ENCODE measurements at places on chromosomes 13 and 19.

GRCh38 chr13:67090856-67091255 is 139.3 kb downstream of the PCDH9 start:
- DNase-seq: no peak

- no peak for DNase-seq
These were observed 60.8 kb upstream of the IPO5 start for GRCh38 chr13:97892717-97893116.

DNA sequence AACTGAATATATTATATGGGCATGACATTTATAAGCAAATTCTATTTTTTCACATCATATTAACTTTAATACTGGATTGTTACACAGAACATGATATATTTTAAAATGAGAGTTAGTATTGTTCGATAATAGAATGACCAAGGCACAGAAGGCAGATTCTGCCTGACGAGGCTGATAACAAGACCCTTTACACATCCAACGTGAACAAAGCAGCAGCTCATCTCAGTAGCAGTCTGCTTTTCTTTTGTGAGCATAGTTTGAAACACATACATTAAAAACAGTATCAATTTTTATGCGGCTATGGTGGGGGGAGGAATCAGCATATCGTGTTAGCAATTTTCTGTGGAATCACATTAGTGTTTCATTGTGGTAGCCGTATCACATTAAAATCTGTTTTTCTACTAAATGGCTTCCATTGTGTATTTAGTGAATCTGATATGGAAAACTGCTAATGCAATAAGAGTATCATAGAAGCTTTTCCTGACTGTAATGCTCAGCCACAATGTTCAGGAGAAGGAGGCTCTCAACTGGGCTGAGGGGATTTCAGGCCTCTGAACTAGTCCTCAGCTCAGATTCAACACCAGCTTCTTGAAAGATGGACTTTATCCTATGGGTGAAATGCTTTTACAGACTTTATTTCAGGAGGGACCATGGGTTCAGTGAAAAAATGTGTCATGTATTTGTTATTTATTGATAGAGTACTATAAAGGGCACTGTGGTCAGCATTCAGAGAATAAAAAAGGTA is 4.0 kb downstream of the SMAD9 start:
- no peak for DNase-seq

DNA sequence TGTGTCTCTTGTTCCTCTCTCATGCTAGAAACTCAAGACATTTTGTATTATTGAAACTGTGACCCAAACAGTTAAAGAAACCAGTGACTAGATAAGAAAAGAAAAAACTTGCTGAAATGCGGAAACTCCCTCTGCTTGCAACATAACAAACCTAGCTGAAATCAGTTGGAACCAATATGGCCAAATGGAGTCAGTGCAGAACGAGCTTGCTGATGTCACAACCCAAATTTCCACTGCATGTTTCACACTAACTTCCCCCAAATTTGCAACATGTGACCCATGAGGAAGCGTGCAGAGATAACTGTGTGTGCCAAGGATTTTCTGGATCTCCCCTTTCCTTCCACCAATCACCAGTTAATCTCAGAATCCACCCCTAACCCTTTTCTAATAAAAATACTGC is 208.0 kb downstream of the DLEU7 start:
- DNase-seq: peak; percentile 18

DNA sequence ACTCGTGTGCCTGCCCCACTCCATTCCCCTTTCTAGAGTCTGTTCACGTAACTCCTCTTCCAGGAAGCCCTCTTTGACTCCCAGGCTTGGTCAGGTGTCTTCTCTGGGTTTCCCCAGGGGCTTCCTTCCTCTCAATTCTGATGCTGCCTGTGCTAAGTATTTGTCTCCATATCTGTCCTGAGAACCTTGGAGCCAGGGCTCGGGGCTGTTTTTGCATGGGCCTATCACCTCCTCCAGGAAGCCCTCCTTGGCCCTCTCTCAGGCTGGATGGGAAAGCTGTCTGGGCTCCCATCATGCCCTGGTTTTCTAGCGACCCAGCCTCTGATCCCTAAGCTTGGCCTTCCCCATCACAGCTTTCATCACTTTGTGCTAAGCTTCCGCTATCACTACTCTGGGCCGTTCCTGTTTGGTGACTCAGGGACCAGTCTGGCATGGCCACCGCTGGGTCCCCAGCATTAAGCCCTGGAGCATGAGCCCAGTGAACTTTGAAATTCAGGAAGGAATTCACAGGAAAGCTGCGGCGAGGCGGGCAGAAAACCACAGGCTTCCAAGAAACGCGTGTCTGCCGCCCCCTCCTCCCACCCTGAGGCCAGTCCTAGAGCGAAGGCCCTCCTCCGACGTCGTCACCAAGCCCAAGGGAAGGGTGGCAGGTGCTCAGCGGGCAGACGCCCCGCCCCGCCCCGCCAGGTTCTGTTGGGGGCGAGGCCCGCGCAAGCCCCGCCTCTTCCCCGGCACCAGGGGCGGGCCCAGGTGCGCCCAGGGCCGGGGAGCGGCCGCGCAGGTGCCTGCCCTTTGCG is 486 bp upstream of the SPINT2 start:
- peak; percentile 96 for DNase-seq

DNA sequence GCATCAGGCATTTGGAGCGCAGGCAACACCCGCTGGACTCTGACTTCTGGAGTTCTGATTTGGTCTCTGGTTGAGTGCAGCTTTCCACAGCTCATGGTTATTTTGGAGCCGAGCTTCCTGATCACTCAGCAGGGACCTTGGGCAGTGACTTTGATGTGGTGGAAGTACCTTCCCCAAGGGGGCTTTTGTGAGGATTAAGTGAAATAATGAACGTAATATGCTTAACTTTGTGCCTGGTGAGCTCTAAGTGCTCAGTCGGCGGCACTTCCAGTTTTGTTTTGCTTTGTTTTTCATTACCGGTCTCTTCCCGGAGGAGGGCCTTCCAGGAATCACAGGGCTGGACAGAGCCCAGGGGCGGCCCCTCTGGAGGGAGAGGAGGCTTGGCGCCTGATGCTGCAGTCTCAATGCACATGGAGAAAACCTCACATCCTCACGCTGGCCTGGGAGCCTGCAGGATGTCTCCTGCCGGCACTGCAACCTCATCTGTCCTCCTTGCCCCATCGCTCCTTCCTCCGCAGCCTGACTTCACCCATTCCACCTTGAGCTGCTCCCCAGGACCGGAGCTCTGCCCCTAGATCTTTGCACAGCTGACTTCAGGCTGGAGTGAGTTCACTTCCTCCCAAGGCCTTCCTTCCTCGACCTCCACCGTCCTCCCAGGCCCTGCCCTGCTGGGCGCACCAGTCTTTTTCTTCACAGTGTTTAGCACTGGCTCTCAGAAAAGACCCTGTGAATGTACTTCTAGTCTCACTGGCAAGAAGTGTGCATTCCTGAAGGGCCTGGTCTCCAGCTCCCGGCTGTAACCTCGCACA is 1.5 kb downstream of the PLEKHF1 start:
- peak; percentile 55 for DNase-seq

- DNase-seq: no peak
These were observed 30.9 kb downstream of the MZT1 start for GRCh38 chr13:72696579-72696978.

- no peak for DNase-seq
These were observed 9.2 kb upstream of the SERP2 start for GRCh38 chr13:44364345-44365000.

DNA sequence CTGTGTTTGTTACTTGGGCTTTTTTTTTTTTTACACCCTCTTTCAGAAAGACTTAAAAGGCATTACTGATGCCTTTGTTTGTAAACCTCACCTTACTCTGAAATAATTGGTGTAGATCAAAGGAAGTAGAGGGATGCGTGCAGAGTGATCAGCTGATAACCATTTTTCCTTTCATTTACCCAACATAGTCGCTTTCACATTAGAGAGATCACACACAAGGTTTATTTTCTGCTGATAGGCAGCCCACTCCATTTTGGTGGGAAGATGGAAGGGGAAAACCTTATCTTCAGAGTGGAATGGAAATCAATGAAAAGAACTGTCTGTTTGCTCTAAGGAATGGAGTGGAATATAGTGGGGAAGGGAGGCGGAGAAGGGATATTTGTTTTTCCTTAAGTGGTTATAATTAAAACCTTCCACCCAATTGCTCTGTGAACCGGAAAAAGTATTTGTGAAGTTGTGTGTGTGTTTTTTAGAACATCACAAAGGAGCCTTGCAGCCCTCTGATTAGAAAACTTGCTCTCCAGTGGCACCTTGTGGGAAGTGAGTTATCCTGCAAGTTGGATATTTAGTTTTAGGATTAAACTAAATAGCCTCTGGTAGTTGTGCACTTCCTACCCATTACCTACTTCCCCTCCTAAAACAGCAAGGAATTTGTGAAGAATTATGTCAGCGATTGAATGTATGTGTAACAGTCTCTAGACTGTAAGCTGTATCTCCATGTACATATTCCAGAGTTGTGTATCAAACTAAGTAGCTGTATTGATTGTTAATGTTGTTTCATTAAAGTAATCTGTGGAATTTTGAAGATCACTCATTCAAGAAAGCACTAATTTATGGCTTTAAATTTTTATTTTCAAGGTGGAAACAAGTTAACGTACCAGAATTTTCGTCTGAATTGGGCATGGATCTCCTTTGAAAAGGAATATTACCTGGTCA is 76.8 kb downstream of the FREM2 start:
- DNase-seq: no peak

- no peak for DNase-seq
These were observed 4.9 kb downstream of the LIPE start for GRCh38 chr19:42422092-42422900.

- DNase-seq: no peak
These were observed 421.4 kb downstream of the SLITRK6 start for GRCh38 chr13:85377783-85378182.

DNA sequence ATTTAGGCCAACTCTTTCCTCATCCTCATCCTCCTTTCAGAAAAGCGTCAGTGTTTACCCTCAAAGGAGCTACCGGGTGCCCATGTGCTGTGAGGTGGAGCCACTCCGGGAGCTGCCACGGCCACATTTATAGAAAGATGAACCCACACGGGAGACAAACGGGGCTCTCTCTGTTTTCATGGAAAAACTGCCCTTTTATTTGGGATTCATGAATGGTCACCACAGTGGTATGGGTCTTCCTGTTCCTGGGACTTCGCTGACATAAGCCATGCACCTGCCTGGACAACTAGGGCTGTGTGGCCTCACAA is 224.2 kb downstream of the ZIC5 start:
- DNase-seq: no peak

- no peak for DNase-seq
These were observed 9.5 kb downstream of the MAN2B1 start for GRCh38 chr19:12656899-12657571.

DNA sequence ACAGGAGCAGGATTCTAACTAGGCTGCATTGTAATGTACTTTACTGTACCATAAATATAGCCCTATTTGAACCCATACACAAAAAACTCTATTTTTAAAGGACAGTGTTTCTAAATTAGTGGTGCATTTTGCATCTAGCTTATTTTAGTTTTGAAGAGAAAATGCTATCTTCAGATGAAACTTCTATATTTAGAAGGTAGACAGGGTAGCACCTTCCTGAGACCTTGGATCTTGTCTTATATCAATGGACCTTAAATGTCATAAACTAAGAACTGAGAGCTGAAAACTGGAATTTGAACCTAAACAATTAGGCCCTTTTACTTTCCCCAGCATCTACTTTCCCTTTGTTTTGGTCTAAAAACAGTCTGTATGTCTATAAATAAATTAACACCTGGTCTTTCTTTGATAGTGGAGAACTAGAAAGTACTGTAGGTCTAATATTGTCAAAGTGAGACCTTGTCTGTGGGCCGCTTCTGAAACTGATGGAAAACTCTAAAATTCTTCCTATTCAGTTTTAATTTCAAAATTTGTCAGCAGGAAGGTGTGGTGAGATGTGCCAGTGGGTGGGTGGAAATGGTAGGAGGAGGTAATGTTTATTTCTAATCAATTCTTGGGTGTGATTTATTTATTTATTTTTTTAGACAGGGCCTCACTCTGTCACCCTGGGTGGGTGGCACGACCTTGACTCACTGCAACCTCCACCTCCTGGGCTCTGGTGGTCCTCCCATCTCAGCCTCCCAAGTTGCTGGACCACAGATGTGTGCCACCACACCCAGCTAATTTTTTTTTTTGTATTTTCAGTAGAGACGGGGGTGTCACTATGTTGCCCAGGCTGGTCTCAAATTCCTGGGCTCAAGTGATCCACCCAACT is 10.1 kb downstream of the COG3 start:
- no peak for DNase-seq

GRCh38 chr19:10885201-10886169 is 14.1 kb downstream of the CARM1 start:
- DNase-seq: no peak

GRCh38 chr19:55460670-55461258 is 678 bp downstream of the ISOC2 start:
- DNase-seq: peak; percentile 86

DNA sequence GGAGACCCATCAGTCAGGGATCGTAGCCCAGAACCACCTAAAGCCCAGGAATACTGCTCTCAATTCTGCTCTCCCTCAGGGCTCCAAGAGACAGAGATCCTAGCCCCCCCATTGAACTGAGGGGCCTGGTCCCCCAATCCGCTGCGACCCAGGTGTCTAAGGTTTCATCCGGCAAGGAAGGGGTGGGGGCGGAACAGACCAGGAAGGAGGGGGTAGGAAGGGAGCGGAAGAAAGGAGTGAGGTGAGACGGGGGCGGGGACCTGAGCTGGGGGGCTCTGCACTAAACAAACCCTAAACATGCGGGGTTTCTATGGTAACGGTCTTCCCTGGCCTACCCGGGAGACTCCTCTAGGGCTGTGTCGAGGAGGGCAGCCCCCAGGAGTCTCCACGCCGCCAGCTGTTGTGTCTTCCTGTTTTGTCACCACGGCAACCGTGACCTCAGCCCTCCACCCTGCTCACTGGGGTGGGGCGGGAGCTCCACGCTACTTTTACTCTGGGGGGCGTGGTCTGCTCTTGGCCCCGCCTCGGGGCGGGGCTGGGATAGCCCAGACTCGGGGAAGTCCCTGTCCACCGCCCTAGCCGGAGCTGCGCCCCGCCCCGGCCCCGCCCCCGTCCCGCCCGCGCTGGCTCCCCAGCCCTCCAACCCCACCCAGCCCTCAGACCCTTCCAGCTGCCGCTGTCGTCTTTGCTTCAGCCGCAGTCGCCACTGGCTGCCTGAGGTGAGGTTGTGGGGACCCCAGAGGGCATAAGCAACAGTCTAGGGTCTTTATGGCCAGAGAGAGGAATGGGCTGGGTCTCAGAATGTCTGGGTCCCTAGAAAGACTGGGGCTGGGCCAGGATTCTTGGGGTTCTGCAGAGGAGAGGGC is at the start of gene MYADM:
Gene MYADM (plus strand): TSS at position 659 of the 866 bp plus-strand sequence. CDS start 5,647 bp downstream, outside the sequence.
- DNase-seq: peak; percentile 100

DNA sequence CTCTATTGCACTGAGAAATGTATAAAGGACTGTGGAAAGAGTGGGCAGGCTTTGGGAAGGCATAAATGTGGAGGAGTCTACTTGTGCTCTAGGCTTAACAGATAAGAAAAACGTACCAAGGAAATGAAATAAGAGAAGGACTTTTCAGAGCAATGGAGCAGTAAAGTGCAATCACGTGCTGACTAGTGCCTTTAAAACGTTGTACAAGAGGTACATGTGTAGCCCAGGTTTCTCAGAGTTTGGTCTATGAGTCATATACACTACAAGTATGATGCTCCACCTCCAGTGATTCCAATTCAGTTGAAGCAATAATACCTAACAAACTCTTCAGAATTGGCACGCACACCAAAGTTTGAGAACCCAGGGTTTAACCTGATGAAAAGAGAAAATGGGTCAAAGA is 13.4 kb upstream of the FNDC3A start:
- DNase-seq: no peak

GRCh38 chr13:32019612-32020233 is 11.9 kb upstream of the FRY start:
- peak; percentile 25 for DNase-seq
